H4 (cell line): ENCODE measurements at places on chromosomes 3 and 15. TPM values are rescaled to one million over a fixed set of nuclear protein-coding genes. Genes with fewer than 3 reads are reported as not detected.

The CRYGS gene
- 0.10 TPM in 1 of 2 replicates, not detected in the other for total RNA-seq

The CDHR4 gene
- not detected in 2 replicates for total RNA-seq

DNA sequence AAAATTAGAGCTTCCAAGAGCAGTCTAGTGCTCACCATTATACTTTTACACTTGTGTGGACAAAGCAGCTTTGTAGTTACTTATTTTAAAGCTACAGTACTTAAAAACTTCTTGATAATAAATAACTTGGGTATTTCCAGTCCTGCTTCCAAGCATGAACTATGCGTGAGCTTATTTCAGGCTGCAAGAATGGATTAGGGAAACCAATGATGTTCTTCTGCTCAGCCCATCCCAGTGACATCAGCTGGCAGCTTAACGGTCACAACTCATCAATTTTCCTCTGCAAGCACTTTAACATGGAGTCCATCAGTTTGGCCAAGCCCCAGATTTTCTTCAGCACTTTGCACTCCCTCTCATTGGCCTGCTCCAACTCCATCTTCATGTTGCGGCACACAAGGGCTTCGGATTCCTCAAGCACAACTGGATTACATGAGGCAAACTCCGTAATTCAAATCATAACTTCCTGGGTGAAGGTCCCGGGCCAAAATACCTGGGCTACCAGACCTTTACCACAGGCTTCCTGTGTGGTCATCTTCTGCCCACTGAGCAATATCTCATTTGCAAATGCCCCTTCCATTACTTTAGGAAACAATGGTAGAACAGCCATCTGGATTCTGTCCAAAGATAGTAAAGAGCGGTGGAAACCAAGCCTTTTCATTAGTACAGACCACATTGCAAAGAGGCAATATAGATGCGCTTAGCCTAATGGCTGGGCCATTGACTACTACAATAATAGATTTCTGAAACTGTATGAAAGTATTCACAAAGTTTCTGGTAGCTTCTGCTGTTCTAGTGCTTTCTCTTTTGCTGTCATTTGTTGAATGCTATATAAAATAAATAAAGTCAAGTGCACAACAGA, 87.5 kb upstream of the DAZL start:
- DNase-seq: no peak

GRCh38 chr3:118970819-118971218, 63.8 kb downstream of the IGSF11 start:
- DNase-seq: no peak

DNA sequence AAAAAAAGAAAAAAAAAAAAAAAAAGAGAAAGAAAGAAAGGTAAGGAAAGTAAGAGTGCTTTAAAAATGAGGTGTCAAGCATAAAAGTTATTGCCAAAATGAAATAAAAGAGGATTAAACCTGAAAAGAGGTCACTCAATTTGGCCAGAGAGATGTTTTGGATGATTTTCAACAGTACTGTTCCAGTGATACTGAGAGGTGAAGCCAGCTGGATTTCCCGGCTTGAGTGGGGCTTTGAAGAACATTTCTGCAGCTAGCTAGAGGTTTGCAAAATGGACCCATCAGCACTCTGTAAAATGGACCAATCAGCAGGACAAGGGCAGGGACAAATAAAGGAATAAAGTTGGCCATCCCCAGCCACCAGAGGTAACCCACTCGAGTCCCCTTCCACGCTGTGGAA, 128.5 kb downstream of the LSAMP start:
- no peak for DNase-seq

DNA sequence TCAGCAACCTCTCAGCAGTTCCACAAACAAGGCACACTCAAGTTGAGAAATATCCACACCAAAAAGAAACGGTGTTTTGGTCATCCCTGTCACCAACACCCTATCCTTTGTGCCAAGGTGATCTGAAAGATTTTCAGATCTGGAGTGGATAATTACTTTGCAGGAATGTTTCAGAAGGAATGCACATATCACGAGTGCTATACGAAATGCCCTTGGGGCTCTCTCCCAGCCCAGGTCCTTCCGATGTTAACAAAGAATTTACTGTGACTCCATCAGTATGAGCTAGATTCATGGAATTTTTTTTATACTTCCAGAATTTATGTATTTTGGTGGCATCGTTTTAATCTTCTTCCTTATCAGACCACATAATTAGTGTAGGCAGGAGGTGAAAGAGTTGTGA, 105.0 kb downstream of the GRM7 start:
- no peak for DNase-seq
